Thoracic aorta (tissue), 2 donors: ENCODE measurements at places on chromosomes 5 and 9.

- DNase-seq = no peak
These were observed 11.8 kb downstream of the ACSL6 start for GRCh38 chr5:131999441-132000240.

- no peak for DNase-seq
These were observed 36.4 kb downstream of the PHF2 start for GRCh38 chr9:93612796-93613154.

- DNase-seq = no peak
These were observed 13.3 kb upstream of the GLIS3 start for GRCh38 chr9:4313144-4313543.

DNA sequence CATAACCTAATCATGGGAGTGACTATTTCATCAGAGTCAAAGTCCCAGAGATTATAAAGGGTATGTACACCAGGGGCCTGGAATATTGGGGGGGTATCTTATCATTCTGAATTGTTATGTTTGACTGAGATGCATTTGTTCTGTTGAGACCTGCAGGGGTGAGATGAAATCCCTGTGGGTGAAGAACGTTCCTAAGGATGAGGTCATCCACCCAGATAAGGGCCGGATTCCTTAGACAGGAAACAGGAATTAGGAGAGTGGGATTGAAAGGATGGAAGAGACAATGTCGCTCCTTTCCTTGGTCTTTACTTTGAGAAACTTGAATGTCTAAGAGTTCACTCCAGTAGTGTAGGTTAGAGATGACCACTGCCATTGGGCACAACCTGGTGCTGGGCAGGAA lies 54.7 kb downstream of the GAS1 start:
- DNase-seq = no peak

DNA sequence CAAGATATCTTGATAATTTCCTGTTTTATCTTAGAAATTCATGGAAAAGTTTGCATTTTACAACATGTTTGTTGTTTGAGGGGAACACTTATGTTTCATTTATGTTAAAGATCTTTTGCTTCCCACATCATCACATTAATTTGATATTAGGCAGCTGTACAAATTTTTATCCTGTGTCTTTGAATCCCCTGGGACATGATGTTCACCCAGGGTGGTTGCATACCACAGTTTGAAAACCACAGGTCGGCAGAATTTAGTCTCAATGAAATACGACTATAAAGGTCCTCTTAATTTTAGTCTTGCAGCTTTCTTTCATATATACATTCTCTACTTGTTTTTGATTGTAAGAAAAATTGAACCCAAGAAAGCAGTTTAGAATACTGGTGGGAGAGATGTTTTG lies 3.7 kb downstream of the NAA35 start:
- DNase-seq = no peak

GRCh38 chr9:33993104-33993503 lies 55.6 kb downstream of the UBAP2 start:
- no peak for DNase-seq

- no peak for DNase-seq
These were observed 3.7 kb upstream of the CEL start for GRCh38 chr9:133058071-133058470.

DNA sequence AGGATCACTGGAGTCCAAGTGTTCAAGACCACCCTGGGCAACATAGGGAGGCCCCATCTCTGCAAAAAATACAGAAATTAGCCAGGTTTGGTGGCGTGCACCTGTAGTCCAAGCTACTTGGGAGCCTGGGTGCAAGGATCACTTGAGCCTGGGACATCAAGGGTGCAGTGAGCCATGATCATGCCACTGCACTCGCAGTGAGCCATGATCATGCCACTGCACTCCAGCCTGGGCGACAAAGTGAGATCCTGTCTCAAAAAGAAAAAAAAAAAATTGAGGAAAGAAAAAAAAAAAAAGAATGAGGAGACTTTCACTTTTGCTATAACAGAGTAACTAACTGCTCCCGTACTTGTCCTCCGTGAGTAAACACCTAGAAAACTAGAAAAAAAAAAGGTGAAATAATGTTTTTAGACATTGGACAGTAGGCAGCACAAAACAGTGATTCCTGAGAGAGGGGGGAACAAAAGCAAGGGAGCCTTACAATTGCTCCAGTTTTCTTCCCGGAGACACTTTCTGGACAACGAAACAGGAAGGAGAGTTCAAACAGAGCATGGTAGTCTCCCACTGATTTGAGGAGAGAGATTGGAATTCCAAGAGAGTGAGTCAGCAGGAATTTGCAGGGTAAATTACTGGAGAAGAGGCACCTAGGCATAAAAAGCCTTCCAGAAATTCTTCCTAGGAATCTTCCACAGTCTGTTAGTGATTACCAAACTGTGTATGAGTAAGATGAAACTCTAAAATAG lies 6.9 kb upstream of the ZBTB5 start:
- DNase-seq = no peak

- no peak for DNase-seq
These were observed 120.6 kb downstream of the PTTG1 start for GRCh38 chr5:160542281-160542680.

- DNase-seq = no peak
These were observed 59.2 kb downstream of the SYK start for GRCh38 chr9:90860826-90861225.

DNA sequence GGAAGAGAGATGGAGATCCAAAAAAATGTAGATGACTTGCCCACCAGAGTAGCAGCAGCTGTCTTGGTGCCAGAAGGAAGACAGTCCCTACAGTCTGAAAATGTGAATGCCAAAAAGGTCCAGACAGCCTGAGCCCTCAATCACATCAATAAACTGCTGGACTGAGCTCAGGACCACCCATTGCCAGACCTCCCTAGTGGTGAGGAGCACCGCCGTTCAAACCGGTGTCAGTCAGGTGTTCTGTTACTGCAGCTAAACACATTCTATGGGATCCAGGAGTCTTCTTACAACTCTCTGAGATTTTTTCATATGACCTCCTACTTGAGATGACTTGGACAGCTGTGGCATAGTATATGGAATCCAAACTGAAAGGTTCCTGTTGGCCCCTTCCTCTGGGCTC lies 32.0 kb upstream of the OTP start:
- no peak for DNase-seq

DNA sequence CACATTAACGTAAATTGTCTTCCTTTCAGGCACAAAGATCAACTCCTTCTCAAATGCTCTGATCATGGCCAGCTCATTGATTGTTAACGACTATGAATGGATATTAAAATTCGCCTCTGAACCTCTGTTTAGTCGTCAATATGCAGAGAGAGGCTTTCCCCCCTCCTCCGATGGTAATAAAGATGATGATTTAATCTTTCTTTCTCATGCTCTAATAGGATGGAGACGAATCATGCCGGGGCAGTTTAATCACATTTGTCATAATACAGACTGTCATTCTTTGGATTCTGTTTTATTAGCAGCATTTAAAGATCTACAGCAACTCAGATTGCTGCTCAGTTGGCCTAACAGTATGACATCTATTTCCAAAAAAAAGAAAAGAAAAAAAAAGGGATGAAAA lies 132.9 kb downstream of the SREK1 start:
- no peak for DNase-seq

DNA sequence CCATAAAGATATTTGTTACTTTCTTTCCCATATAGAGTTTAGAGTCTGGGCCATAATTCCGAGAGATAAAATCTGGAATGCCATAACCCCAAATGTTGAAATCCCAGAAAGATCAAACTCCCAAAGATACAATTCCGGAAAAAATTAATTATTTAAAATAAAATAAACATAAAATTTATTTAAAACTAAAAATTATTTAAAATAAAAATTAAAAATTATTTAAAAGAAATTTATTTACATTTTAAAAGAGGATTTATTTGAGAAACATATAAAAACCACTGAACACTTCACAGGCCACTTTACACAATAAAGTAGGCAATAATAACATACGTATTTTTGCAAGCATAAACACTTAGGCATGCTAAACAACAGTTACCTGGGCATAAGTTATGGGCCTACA lies 57.9 kb downstream of the SHC3 start:
- no peak for DNase-seq

DNA sequence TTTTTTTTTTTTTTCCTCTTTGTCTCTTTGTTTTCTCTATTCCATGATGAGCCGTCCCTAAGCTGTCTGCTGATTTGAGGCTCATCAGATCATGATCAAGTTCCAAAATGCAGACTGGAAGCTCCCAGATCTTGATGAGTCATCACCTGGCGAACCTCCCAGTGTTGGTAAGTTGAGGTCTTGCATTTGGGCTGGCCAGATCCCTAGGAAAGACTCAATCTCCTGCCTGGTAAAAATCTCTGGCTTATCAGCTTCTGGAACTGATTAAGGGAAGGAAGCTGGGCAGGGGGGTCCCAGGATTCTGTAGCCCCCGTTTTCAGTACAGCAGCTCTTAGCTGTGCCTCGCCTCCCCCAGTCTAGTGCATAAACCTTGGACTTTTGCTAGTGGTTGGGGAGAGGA lies 69.0 kb downstream of the TSPAN17 start:
- DNase-seq = no peak
